ENCODE measurements at places on chromosomes 16 and 17.

DNA sequence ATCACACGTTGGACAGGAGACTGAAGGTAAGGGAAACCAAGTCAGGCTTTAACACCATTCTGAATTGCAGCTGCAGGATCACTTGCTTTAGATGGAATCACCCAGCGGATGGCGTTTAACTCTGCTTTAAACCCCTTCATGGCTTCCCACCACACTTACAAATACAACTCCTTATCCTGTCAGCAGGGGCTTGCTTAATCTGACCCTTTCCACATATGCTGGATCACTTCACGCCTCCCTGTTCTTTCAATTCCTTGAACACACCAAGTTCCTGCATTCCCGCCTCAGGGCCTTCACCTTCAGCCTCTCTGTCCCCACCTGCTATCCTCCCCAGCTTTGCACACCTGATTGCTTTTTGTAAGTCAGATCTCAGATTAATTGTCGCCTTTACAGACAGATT lies 442.2 kb downstream of the MAF start:
- DNase-seq: no peak

- no peak for DNase-seq
Measured at GRCh38 chr17:74968361-74968780, 4.2 kb downstream of the HID1 start.

- DNase-seq: no peak
Measured at GRCh38 chr16:35908942-35909341, 2449.5 kb downstream of the TP53TG3F start.

DNA sequence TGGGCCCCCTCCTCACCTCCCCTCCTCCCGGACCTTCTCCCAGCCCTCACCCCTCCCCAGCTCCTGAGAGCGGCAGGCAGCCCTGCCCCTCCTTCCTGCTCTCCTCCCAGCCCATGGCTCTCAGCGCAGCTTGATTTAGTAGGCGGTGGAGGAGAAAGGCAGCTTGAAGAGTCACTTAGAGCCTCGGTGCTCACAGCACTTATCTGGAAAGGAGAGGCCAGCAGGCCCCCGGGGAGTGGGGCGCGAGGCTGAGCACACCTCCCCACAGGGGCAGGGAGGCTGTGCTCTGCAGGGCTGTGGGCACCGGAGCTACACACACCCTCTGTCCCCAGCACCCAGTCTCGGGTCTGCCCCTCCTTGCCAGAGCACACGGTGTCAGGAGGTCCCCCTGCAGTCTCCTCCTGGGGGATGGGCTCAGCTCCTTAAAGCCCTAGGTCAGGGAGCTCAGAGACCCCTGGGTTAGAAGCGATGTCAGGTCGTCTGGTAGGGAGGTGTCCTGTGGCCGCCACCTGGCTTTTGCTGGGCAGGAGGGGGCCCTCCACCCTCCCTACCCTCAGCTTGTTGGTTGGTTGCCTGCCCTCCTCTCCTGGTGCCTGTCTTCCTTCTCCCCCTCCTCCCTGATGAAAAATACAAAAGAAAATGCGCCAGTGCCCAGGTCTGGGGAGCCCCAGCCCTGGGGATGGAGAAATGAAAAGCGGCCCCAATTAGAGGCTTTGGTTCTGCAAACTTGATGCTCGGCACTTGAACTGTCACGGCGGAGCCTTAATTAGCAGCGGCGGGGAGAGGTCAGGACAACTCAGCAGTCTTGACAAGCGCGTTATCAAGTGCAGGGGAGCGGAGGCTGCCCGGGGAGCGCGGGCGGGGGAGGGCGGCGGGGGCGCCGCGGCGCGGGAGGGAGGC lies 151.1 kb upstream of the GSE1 start:
- peak; percentile 12 for DNase-seq

DNA sequence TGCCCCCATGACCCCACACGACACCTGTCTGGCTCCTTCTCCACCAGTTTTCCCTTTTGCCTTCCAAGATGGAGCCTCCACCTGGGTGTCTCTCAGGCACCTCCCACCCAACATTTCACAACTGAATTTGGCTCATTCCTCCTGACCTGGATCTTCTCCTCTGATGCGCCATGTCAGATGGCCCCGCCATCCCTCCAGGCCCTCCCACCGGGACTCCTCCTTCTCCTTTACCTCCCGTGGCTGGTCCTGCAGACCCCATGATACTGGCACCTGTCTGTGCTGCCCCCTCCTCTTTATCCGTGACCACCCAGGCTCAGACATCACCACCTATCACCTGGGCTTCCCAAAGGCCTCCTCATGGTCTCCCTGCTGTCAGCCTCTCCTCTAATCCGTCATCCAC lies 4.7 kb downstream of the TRPV3 start:
- no peak for DNase-seq

DNA sequence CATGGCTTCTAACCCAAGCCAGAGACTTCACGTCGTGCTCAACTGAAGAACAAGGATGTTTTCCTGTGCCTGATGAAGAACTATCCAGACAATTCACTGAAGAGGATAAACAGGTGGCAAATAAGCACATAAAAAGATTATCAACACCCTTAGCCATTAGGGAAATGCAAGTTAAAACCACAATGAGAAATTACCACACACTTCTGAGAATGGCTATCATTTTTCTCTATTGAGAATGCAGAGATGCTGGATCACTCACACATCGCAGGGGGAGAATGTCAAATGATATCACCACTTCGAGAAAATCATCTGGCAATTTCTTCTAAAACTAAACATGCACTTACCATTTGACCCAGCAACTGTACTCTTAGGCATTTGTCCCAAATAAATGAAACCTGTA lies 162.8 kb downstream of the IRX3 start:
- DNase-seq: no peak

- no peak for DNase-seq
Measured at GRCh38 chr16:15749985-15750384, 99.9 kb downstream of the NDE1 start.

DNA sequence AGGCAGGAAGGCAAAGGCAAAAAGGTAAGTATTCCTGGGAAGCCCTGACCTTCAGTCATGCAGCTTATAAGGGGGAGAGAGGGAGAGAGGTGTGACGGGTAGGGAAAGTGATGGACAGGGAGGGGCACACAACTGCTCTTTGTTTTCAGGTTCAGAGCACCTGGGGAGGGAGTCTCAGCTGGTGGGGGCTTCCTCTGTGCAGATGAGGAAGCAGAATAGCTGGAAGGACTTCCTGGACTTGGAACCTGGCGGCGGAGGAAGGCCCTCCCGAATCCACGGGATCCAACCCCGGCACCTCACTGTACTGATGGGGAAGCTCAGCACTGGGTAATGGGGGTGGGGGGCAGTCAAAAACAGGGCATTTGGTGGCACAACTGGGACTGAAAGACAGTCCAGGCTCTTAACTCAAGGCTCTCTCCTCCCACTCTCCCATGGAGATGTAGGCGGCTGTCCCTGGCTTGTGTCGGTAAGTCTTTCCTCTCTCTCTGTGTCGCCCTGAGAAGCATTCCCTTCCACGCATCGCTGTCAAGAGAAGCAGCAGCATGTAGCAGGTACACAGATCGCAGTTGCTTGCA lies 11.9 kb upstream of the PITPNM3 start:
- DNase-seq: no peak

DNA sequence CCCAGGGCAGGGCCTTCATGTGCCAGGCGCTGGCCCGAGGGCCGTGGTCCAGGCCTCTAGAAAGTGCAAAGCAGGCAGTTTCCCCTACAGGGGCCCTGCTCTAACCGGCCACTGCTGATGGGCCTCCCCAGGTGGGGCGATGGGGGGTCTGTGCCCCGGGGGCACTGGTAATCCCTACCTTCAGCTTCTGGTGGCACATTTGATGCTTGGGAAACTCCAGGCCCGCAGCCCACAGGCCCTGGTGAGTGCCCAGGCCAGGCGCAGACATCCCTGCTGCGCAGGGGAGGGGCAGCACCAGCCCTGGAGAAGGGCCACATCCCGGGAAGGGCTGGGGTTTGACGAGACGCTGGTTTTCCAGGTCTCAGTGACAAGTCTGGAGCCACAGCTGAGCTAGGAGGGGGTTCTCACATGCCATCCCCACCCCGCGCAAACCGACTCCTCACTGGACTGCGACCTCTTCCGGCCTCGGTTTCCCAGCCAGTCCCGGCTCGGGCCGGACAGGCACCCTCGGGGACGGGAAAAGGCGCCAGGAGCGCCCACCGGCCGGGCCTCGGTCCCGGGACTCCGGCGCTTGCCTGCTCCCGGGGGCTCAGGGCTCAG lies 1.6 kb downstream of the DOC2B start:
- DNase-seq: no peak

- DNase-seq: no peak
Measured at GRCh38 chr17:5128905-5129535, 13.2 kb downstream of the USP6 start.

GRCh38 chr17:3683054-3683511 lies 12.9 kb downstream of the P2RX5 start:
- peak; percentile 50 for DNase-seq

DNA sequence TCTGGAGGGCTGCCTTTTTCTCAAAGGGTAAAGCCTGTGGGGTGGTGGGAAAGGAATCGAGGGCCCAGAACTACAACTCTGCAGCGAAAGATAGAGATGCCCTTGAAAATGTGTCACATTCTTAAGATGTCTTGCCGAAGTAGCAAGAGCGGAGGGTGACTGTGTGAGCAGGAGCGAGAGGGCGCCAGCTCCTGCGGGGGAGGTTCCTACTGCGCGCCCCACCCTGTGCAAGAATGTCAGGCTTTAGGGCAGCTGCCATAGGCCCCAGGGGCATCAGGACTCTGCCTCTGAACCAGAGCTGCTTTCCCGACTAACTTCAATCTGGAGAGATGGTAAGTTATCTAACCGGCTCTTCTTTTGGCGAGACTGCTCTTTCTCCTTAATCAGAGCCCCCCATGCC lies 11.8 kb upstream of the ITGAE start:
- DNase-seq: no peak

GRCh38 chr16:87550495-87550961 lies 51.8 kb upstream of the JPH3 start:
- peak; percentile 59 for DNase-seq

- DNase-seq: no peak
Measured at GRCh38 chr17:4738136-4739121, 1.2 kb upstream of the ZMYND15 start.

GRCh38 chr16:83187405-83187804 lies 560.6 kb downstream of the CDH13 start:
- DNase-seq: no peak

- no peak for DNase-seq
Measured at GRCh38 chr17:27466743-27467375, 10.6 kb downstream of the KSR1 start.

DNA sequence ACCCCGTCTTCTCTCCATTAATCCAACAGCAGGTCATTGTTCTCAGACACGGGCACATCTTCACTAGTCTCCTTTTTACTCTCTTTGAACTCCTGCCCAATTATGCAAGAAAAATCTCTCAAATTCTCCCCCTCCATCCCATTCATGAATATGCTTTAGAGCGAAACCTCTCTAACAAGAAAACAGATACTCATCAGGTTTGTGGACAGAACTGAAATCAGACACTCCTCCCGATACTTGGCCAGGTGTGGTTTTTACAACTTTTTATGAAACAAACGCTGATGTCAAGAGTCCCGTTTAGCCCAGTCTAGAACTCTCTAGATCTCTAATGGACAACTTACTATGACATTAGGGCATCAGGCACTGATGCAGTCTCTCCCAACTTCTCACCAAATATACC lies 40.9 kb downstream of the PIK3R5 start:
- DNase-seq: no peak

- DNase-seq: no peak
Measured at GRCh38 chr16:15739950-15740349, 89.9 kb downstream of the NDE1 start.

DNA sequence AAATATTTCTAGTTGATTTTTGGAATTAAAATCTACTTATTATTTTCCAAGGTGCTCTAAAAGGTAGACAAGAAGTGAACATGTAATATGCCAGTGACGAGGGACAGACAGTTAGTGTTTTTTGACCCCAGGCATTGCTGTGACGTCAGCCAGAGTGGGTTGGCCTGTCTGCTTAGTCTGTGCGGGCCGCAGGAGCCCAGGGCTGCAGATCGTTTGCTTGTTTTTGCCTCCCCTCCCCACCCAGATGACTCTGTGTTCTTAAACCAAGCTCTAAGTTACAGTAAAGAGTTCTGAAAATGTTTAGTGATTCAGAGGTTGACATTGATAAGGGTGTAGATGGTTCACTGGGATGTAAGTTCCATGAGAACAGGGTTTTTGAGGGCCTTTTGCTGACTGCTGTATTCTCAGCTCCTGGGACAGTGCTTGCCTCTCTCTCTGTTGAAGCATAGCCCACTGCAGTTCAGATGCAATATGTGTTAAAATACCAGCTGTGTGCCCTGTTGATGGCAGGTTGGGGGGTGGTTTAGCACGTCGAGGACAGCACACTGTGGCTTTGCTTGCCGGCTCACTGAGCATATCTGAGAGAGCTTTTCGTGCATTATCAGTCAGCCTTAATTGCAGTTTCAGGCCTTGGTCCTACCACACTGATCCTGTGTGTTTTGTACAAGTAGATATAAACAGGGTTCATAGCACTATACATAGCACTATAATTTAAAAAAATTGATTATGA lies 64.8 kb downstream of the SEC14L1 start:
- no peak for DNase-seq

DNA sequence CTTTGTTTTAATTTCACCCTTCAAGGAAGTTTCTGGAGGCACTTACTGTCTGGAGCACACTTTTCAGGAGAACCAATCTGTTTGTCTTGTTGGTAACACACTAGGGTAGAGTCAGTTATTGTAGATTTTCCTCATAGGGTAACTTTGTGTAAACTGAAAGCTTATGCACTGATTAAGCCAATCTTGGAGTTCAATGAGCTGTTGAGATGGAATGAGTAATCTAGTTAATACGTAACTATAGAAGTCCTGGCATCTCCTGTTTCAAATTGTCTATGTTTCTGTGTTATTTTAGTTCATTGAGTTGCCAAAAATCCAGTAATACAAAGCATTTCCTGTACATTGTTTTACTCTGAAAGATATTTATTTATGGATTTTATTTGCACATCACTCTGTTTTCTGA lies 111.6 kb upstream of the HAS3 start:
- no peak for DNase-seq

- DNase-seq: no peak
Measured at GRCh38 chr16:86398622-86399021, 111.7 kb upstream of the FOXF1 start.

- DNase-seq: no peak
Measured at GRCh38 chr16:11543661-11544393, 42.9 kb downstream of the LITAF start.

DNA sequence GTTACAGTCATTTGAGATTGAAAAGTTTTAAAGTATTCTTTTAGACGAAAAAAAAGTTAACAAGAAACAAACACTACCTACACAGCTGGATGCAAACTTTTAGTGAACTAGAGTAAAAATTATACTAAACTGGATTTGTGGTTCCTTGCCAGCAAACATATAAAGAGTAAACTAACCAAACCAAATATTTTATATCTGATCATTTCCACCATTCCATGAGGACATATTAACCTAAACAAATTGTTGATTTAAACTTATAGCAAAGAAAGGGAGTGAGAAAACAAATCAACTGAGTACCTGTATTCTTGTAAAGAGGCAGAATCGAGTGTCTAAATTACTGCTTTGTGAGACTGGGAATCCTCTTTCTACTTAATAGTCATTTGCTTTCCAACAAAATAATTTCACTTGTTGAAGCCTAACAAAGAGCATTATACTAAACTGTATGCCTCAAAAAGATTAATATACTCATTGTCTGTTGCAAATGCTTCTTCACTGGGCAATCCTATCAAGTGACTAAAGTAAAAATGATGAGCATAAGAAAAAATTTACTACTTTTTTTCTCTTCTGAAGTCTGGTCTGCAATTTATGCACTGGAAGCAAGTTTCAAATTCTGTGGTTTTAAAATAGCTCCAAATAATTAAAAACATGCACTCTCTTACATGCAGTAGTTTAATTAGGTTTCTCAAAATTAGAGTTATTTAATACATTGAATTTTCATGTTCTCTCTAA lies 37.5 kb downstream of the AKAP10 start:
- no peak for DNase-seq
